ENCODE measurements at places on chromosomes 12 and 14. TPM values are rescaled to one million over a fixed set of nuclear protein-coding genes. Genes with fewer than 3 reads are reported as not detected.

ZC2HC1C gene
- 0.71 TPM for total RNA-seq

DLK1 gene
- not detected for total RNA-seq

AVPR1A gene
- total RNA-seq, result not detected

GALNT16 gene
- not detected for total RNA-seq

TMPRSS12 gene
- total RNA-seq, result not detected

NANOG gene
- total RNA-seq, result not detected

KRT6C gene
- not detected for total RNA-seq

ATG2B gene
- total RNA-seq, result 12.8 TPM

GPR84 gene
- not detected for total RNA-seq

BHLHE41 gene
- 2.6 TPM for total RNA-seq

RPGRIP1 gene
- not detected for total RNA-seq

RNU6-8 gene
- not detected for total RNA-seq

FAM181A gene
- total RNA-seq, result not detected

SNX6 gene
- total RNA-seq, result 345 TPM

RHEBL1 gene
- 3.4 TPM for total RNA-seq

TAS2R19 gene
- total RNA-seq, result not detected

HAL gene
- total RNA-seq, result not detected

RFLNA gene
- 0.18 TPM for total RNA-seq

SIRT4 gene
- total RNA-seq, result 0.35 TPM

Measured in myometrial cell (primary cell).